ENCODE measurements at places on chromosomes 5 and 9.

- DNase-seq = no peak
Observed at GRCh38 chr9:128293091-128293490, 17.0 kb downstream of the SWI5 start.

GRCh38 chr5:178797546-178798440 lies 62.0 kb upstream of the ZNF354B start:
- DNase-seq = no peak

- DNase-seq = no peak
Observed at GRCh38 chr5:22245770-22246169, 607.4 kb downstream of the CDH12 start.

GRCh38 chr9:133460405-133461175 lies 812 bp downstream of the CACFD1 start:
- no peak for DNase-seq

- no peak for DNase-seq
Observed at GRCh38 chr5:180785794-180786221, 16.8 kb downstream of the MGAT1 start.
